ENCODE measurements at places on chromosomes 4 and X.

GRCh38 chr4:83993774-83994173 is 457.9 kb downstream of the GPAT3 start:
- no peak for DNase-seq

DNA sequence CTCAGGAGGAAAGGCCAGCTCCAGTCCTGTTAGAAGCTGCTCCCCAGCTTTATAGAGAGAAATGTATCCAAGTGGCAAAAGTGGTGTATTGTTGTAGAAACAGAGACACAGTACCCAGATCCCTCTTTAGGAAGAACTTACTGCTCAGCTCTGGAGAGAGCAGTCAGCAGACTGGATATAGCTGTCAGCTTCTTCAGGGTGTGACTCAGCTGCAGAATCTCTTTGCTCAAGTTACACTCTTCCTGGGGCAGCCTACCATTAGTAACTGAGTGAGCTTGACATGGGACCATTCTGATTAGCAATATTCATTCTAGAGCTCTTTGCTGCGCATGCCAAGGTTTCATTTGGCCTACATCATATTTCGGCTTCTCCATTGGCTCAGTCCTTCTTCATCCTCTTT is 40.5 kb downstream of the ATP1B4 start:
- no peak for DNase-seq

DNA sequence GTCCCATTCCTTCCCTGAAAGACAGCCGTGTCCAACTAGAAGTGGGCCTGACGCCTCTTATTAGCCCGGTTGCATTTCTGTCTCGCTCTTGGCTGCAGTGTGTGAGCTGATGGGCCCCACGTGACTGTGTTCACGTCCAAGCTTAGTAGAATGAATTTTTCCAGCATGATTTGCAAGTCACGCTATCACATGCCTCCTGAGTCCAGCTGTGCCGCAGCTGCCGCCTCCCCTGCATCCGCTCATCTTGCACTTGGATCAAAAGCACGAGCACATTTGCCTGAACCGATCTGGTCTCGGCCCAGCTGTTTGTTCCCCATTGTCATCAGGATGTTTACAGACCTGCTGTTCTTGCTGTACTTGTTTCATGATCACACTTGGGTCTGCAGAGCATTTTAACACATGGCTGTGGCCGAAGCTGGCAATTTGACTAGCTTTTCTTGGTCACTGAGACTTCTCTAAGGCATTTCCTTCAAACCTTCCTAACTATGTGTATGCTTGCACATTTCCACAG is 126.5 kb downstream of the KIT start:
- no peak for DNase-seq

- no peak for DNase-seq
Measured at GRCh38 chrX:54926978-54927377, 6.4 kb downstream of the TRO start.

GRCh38 chr4:7513671-7514070 is 78.9 kb upstream of the PSAPL1 start:
- no peak for DNase-seq

DNA sequence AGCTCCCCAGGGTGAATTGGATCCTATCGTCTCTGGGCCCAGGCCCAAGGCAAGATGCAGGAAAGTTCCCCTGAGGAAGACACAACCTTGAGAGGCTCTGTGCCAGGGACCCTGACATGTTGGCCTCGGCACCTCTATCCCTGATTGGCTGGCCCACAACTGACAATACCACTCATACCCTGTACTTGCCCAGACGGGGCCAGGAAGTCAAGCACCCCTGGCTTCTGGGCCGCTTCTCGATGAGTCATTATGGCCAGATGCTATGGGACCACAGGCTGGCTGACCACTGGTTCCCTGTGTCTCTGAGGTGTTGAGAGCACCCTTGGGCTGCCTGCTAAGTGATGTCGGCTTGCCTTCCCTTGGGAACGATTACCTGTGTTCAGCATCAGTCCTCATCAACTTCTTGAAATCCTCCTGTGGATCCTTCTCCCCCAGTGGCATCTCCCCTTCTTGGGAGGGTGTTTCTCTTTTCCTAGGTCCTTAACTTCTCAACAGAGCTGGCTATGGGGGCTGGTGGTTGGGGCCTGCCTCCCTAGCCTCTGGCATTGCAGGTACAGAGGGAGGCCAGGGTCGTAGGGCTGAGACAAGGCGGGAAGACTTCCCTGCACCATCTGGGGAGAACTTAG is 54.5 kb upstream of the MAMLD1 start:
- DNase-seq = no peak

- no peak for DNase-seq
Measured at GRCh38 chr4:66613591-66613990, 931.7 kb downstream of the CENPC start.

GRCh38 chrX:98717970-98718369 is 1692.1 kb downstream of the PCDH19 start:
- no peak for DNase-seq

DNA sequence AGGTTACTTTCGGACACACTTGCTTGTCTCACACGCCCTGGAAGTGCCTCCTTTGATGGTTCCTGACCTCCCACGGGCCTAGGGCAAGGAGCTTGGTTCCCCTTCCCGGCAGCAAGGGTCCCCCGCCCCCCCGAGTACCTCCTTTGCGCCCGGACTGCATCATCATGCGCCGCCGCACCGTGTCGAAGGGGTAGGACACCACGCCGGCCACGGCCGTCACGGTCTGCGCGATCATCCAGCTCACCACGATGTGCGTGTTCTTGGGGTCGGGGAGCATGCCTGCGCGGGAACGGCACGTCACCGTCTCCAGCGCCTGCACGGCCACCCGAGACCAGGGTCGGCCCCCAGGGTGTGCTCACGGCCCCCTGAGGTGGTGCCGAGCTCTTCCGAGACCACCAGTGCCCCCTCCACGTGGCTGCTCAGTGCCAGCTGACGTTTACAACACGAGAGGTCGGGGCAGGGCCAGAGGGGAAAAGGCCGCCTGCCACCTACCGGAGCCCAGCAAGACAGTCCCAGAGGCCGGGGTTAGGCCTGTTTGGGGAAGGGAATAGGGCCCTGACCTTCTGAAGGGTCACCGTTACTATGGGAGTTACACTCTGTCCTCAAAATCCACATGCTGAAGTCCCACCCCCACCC is 4.7 kb downstream of the SLC25A6 start:
- no peak for DNase-seq

GRCh38 chrX:120036704-120037103 is 40.8 kb downstream of the RHOXF2B start:
- no peak for DNase-seq

GRCh38 chr4:187995322-187996207 is at the start of gene ZFP42:
ZFP42 (plus strand) TSS chr4:187995771; CDS start chr4:188002808, 7,037 bp downstream.
- DNase-seq = no peak

DNA sequence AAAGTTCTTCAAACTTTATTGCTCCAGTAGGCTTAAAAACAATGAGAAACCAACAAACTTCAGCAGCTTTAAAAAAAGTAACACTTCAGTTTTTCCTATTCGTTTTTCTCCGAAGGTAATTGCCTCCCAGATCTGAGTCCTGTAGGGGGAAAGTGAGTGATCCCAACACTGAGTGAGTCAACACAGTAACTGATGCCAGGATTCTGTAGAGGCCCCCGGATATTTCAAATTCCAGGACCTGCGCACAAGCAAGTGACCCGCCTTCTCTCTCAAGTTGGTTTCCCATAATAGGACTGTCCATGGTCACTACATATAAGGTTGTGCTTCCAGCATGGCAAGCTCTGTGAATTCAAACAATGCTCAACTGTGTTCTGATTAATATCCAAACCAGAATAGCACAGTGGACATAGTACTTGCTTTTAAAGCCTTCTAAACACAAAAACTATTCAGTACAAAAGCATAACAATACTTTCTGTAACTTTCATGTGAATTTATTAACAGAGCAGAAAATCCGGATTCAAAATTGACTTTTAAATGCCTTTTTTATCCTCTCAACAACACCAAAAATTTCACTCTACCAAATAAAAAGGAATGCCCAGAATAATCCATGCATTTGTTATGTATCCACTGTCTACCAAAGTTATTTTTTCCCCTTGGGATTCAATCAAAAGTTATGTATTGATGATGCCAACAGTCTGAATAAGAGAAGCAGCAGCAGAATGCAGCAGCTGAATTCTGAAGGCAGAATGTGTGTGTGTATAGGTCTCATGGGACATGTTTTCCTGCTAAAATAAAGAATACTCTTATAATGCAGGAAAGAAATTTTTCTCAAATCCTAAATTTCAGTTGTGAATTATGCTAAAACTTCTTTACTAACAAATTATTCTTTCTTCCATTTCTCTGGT is at the start of gene DMD:
Gene DMD, minus strand, starts transcription at position 194 of the 905 bp plus-strand sequence. CDS start 237 bp downstream, outside the sequence.
- no peak for DNase-seq

- DNase-seq = no peak
Measured at GRCh38 chrX:1598021-1598875, 6.8 kb downstream of the AKAP17A start.

DNA sequence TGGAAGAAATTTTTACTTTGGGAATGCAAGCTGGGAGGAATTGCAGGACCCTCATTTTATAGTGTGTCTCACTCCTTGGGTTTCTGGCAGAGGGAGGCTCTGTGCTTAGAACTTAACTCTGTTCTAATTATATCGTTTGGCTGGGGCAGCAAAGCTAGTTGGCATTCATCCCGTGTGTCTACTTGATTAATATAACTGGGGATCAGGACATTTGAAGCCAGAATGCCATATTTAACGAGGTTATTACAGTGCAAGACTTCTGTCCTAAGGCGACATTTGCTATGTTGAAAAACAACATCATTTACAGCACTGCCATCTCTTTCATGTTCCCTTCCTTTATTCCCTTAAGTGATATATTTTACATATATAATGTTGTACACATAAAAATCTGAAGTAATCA is 179.1 kb upstream of the TBC1D9 start:
- no peak for DNase-seq

DNA sequence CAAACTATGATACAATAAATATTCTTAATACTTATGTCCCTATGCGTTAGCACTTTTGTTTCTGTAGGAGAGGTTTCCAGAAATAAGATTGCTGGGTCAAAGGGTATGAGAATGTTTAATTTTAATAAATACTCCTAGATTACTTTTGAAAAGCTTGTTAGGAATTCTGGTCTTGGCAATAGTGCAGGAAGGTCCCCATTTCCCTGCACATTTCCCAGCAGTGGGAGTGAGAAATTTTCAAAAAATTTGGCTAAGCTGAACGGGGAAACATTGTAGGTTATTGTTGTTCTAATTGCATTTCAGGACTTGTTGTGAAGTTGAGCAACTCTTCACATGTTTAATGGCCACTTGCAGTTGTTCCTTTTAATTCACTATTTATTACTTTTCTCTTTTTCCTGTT is 27.1 kb downstream of the IGFBP7 start:
- DNase-seq = no peak

- no peak for DNase-seq
Measured at GRCh38 chr4:177128306-177128705, 181.4 kb upstream of the NEIL3 start.

DNA sequence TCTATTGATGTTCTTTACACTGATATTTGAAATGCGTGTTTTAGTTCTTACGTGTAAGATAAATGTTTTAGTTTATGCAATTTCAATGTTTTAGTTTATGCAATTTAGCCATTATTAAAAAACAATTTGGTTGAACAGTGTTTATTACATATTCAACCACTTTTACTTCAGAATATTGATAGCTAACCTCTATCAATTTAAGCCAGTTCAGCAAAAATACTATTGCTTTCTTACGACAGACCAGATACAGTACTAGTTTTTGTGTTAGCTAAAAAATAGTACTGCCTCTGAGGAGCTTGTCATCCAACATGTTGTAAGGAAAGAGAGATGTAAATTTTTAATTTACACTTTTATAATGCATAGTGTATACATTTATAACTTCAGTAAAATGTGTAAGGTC is 361.7 kb upstream of the FAT1 start:
- no peak for DNase-seq

DNA sequence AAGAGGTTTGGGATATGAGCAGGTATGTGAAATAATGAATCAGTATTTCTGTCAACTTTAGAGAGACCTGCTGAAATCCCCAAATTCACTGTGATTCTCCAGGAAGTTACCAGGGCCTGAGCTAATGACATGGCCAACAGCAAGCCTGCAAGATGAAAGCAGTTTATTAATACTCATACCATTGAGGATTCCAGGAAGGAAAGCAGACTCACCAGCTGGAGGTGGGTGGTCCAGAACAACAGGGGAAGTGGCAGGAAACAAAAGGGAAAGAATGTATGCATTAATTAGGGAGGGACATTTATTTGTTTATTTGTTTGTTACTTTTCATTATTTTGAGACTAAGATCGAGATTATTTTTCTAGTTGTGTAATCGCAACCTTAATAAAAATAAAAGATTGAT is 196.6 kb upstream of the AGA start:
- no peak for DNase-seq

DNA sequence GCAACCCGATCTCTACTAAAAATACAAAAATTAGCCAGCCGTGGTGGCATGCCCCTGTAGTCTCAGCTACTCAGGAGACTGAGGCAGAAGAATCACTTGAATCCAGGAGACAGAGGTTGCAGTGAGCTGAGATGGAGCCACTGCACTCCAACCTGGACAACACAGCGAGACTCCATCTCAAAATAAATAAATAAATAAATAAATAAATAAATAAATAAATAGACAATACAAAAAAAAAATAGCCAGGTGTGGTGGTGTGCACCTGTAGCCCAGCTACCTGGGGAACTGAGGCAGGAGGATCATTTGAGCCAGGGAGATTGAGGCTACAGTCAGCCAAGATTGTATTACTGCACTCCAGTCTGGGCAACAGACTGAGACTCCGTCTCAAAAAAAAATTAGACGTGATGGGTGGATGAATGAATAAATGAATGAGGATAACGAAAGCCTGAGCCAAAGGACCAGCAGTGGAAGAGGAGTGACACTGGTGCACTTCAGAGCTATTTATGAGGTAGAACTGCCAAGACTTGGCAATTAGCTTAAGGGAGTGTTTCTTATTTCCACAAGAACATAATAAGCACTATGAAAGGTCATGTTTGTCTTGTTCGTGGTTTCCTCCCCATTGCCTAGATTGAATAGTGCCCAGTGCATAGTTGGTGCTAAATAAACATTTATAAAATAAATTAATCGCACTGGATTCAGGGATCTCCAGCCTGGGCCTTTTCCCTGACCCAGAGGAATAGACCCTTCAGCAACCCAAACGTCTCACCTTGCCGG is 232.2 kb downstream of the IDS start:
- DNase-seq = no peak

GRCh38 chr4:147110473-147111367 is 165.1 kb upstream of the TTC29 start:
- no peak for DNase-seq

DNA sequence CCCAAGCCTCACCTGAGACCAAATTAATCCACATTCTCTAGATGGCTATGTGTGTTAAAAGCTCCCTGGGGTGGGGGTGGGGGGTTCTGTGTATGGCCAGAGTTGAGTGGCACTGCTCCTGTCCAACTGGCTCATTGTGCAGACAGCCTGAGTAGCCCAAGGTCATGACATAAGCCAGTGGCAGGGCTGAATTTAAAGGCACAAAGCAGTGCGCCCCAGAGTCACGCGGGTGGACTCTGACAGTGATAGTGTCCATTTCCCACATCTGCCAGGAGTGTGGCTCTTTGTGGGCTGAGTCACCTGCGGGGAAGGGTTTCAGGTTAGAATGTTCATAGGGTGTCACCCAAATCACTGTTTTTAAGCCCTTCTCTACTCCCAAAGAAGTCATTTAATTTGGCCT is 45.4 kb downstream of the SCD5 start:
- no peak for DNase-seq
